NCI-H1436 treated with DMSO at 0.1 percent for 48 hours (cell line): ENCODE measurements at places on chromosomes 7 and 10.

DNA sequence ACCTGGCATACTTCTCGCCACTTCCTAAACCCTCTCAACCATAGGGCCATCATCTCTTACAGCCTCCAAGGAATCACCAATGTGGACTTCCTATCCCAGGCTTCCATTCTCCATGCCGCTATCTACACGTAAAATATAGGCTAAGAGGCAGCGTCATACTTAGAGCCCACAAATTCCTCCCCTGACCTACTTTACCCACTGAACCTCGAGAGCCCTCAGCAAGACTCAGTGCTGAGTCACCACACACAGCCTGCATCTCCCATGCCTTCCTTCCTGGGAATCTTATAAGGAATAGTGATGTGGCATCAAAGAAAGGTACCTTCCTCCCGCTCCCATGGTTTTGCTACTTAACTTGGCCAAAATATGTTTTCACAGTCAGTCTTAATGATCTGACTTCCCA, 435.6 kb upstream of the NFE2L3 start:
- no peak for DNase-seq

GRCh38 chr7:19178595-19178994, 33.4 kb upstream of the FERD3L start:
- DNase-seq, result no peak

GRCh38 chr10:132784866-132785722, 853 bp downstream of the NKX6-2 start:
- DNase-seq, result no peak

- DNase-seq, result no peak
Measured at GRCh38 chr7:27459021-27459730, 203.5 kb downstream of the HIBADH start.

DNA sequence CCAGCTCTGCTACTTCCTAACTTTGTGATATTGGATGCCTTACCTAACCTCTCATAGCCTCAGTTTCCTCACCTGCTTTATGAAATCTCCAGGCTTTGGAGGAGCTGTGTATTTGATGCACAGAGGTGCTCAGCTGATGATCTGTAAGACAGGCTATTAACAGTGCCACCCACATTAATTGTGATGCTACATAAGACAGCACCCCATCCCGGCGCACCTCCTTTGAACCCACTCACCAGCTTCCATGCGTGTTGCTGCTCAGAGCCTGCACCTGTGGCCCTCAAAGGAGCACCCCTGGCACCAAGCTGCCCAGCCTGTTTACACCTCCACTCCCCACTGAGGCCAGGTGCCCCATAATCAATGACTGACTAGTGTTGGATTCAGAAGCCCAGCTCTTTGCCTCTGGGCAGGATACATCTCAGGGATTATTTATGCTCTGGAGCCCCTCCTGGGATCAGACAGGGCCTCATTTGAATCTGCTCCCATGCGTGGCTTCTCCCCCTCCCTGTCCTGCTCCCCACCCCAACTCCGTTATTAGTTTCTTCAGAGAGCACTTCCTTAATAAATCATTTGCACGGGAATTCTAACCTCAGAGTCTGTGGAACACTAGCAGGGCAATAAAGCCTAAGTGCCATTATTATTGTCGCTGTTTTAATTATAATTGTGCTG, 87.7 kb downstream of the GFRA1 start:
- no peak for DNase-seq

DNA sequence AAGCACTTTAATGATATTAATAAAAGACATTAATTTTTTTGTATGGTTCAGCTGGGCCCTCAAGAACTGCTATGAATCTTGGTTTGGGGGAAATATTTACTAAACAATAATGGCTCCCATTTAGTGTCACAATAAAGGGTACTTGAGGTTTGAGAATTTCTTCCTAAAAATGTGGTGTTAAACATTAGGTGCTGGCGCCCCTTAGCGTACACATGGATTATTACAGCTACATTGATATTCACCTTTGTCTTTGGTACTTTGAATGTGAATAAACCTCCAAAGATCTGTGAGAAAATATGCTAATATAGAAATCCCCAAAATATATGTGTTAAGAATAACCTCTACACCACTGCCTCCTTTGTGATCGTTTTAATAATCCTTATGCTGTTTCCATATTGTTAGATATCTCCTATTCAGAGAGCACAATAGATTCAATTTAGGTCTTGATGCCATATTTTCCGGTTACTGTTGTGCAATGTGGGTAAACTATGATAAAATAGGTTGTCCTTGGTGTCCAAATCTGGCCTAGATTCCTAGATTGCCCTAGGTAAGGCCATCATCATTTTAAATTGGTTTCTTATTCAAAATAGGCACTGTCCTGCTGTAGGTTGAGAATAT, 161.8 kb upstream of the CACNA2D1 start:
- DNase-seq, result peak; percentile 73
